ENCODE measurements at places on chromosomes 11 and 22. TPM values are rescaled to one million over a fixed set of nuclear protein-coding genes. Genes with fewer than 3 reads are reported as not detected.

- H3K4me3 ChIP-seq: no peak overlapping the region
- H3K4me1 ChIP-seq: peaks cover 17% of the 10 kb centered on the region
- H3K36me3 ChIP-seq: peaks cover 49% of the 10 kb centered on the region
- peak overlapping the region; percentile 52 for H3K27ac ChIP-seq
- no peak for DNase-seq
Measured at GRCh38 chr22:31566484-31566883, 70.1 kb downstream of the SFI1 start.

DNA sequence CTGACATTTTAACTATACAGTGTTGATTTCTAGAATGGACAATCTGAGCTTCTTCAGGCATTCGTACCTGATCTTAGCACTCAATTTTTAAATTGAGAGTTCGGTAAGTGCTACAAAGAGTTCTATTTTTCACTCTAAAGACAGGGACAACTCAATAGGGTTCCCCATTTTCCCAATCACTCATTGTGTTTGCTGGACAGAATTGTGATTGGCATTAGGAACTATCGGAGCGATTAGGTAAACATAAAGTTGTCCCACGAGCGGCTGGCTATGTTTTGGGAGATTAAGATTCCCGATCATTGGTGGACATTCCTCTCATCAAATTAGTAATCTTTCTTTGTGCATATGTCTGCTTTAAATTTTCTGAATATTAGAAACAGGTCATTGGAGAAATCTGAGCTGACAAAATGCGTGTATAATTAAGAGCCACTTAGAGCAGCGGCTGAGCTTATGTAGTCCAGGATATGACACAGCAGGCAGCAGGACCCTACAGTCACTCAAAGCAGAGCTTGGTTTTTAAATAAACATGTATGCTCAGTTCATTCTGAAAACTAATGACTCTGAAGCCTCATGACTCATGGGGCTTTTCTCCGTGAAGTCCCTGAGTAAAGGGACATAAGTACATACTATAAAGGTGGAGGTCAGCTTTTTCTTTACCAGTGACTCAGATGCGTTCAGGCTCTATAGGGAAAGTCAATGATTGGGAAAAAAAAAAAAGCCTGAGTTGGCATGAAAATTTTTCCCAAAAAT, 109.4 kb downstream of the GRIA4 start:
- H3K27me3 ChIP-seq: no peaks in the 10 kb centered on the region
- no peak overlapping the region for H3K4me3 ChIP-seq
- no peak overlapping the region for H3K27ac ChIP-seq
- no peaks in the 10 kb centered on the region for H3K36me3 ChIP-seq
- no peak for DNase-seq

GRCh38 chr11:870418-870817, 27.8 kb downstream of the TSPAN4 start:
- no peaks in the 10 kb centered on the region for H3K27me3 ChIP-seq

GRCh38 chr22:30348809-30349208, 7.9 kb downstream of the SF3A1 start:
- H3K4me1 ChIP-seq: peaks cover 66% of the 10 kb centered on the region
- no peak for DNase-seq
- no peaks in the 10 kb centered on the region for H3K27me3 ChIP-seq
- peak overlapping the region; percentile 31 for H3K4me3 ChIP-seq
- peak overlapping the region; percentile 78 for H3K27ac ChIP-seq
- H3K36me3 ChIP-seq: peaks cover 71% of the 10 kb centered on the region

Gene MPPED2
- not detected for total RNA-seq
